ENCODE measurements at places on chromosomes 13 and 19. TPM values are rescaled to one million over a fixed set of nuclear protein-coding genes. Genes with fewer than 3 reads are reported as not detected.

The IL12RB1 gene
- total RNA-seq, result 37.0 TPM

The ATP8A2 gene
- total RNA-seq, result 0.38 TPM

The MAP2K7 gene
- total RNA-seq, result 47.6 TPM

The KCNN4 gene
- 165 TPM for total RNA-seq

The ATP4A gene
- not detected for total RNA-seq

The LACC1 gene
- total RNA-seq, result 2.3 TPM

The MTRF1 gene
- 20.1 TPM for total RNA-seq

Data from activated CD4-positive, alpha-beta T cell treated with anti-CD3 and anti-CD28 coated beads, Interleukin-2, amount 10 ng/mL, durations not matched to agents 24 days and 14 days (primary cell).